ENCODE measurements at places on chromosomes 7 and 10. TPM values are rescaled to one million over a fixed set of nuclear protein-coding genes. Genes with fewer than 3 reads are reported as not detected.
A peak's percentile ranks its signal among the peaks of the same experiment; 100 is the strongest.

Gene ZWINT
- 1.8 TPM for total RNA-seq

- DNase-seq, result peak; percentile 80
These were observed 10.6 kb downstream of the ZYX start for GRCh38 chr7:143391462-143392404.

DNA sequence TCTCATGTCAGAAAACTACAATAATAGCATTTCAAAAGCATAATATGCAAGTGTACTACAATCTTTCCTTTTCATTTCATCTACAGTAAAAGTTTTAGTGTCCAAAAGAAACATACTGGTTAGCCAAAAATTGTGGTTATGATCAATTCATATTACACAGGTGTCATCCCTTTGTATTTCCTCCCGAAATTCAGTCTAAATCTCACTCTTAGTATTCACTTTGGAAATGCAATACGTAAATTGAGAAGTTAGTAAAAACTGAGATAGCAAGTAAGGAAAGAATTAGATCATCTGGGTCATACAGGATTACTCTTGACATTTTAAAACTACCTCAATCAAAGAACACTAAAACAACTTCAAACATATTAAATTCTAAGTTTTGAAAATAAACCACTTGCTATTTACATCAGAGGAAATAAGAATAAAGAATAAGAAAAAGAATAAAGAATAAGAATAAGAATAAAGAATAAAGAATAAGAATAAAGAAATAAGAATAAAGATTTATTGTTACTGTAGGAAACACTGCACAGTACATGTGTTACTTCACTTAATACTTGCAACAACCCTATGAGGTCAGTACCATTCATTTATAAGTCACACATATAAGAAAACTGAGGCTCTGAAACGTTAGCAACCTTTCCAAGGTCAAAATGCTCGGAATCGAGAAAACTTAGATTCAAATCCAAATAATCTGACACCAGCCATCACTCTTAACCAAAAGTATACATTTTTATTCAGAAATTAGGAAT is 10.5 kb downstream of the SNX13 start:
- DNase-seq, result no peak

- no peak for DNase-seq
These were observed 461.9 kb downstream of the KCNMA1 start for GRCh38 chr10:77175631-77176222.

Gene FAM25C
- not detected for total RNA-seq

Gene KIFBP
- 50.5 TPM for total RNA-seq

DNA sequence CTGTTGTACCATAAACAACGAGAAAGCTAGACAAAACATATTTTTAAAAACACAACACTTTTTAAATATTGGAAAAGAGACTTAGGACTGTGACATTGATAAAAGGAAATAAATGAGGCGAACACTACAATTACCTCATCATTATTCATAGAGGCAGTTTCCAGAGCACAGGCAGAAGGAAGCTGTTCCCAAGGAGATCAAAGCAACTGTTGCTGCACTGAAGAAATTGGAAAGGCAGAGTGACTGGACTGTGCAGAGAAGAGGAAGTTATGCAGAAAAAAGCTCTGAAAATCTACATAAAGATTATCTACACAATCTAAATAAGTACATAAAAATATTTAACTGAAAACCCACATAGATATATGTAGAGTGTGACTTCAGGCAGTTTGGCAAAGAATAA is 32.8 kb downstream of the MYO3A start:
- DNase-seq, result no peak

- DNase-seq, result peak; percentile 95
These were observed at the start of gene MRPS17 for GRCh38 chr7:55951637-55952351. TSS of gene MRPS17 (plus strand) at chr7:55951877. CDS start at chr7:55953196, 1,319 bp downstream.

Gene ASAH2B
- 4.8 TPM for total RNA-seq

Gene IL6
- total RNA-seq, result 1.2 TPM

GRCh38 chr7:455110-455928 is 64.3 kb downstream of the PDGFA start:
- DNase-seq, result peak; percentile 86

- no peak for DNase-seq
These were observed 532.5 kb downstream of the GRM8 start for GRCh38 chr7:126720232-126720631.

Gene C7orf57
- total RNA-seq, result not detected

- DNase-seq, result no peak
These were observed 646.4 kb downstream of the GRM8 start for GRCh38 chr7:126606331-126606730.

Gene NET1
- total RNA-seq, result 16.5 TPM

Gene STYXL1
- 21.9 TPM for total RNA-seq

Gene NUPR2
- total RNA-seq, result not detected

DNA sequence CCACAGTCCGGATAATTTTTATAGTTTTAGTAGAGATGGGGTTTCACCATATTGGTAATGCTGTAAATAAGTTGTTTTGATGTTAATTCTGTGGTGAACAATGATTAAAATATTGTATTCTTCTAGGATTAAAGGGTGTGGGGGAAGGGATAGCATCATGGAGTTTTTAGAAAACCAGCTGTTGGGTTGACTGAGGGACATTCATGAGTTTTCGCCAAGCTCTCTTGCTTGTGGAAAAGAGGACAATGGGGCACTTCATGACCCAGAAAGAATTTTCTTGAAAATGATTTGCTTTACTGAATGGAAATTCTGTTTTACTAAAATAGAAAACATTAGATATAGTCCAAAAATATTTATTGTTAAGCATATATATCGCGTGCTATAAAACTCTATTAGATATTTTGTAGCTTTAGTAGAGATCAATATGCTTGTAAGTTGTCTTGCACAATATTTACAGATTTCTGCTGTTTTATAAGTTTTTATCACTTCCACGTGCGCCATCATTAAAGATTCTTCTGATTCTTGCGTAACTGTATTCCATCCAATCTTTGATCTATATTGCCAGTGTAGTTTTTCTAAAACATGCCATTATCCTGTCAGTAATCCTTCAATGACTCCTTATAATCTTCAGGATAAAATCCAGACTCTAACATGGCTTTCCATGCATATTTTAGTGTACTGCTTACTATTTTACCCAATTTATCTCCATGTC is 41.8 kb downstream of the LCOR start:
- no peak for DNase-seq

GRCh38 chr10:49225218-49225876 is 37.2 kb upstream of the TMEM273 start:
- peak; percentile 49 for DNase-seq

- DNase-seq, result no peak
These were observed 505.5 kb downstream of the SDK1 start for GRCh38 chr7:3806516-3806915.

Gene UCMA
- total RNA-seq, result not detected

- DNase-seq, result no peak
These were observed 122.6 kb upstream of the PTER start for GRCh38 chr10:16314259-16314658.

- DNase-seq, result peak; percentile 85
These were observed 757 bp downstream of the EIF3A start for GRCh38 chr10:119079599-119080520.

DNA sequence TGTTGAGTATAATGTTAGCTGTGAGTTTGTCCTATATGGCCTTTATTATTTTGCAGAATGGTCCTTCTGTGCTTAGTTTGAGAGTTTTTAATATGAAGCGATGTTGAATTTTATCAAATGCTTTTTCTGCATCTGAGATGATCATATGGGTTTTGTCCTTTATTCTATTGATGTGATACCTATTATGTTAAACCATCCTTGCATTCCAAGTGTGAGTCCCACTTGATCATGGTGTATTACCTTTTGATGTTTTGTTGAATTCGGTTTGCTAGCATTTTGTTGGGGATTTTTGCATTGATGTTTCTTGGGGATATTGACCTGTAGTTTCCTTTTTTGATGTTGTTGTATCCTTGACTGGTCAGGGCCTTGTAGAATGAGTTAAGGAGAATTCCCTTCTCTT is 166.4 kb downstream of the MLLT10 start:
- DNase-seq, result no peak

Gene AOC1
- 0.17 TPM for total RNA-seq

DNA sequence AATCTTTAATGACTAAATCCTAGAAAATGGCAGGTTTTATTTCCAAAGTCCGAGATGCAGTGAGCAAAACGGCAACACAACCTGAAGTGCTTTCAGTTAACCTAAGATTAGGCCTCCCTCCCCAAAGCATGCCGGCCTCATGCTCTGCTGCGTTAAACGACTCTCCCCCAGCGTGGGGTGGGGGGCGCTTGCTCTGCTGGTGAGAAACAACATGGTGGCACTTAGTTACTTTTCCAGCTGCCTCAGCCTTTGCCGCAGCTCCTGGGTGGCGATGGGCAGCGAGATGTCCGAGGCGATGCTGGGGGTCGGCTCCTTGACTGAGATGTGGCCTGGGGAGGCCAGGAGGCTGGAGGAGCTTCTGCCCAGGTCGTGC is 36.7 kb upstream of the NCAPG2 start:
- DNase-seq, result no peak

DNA sequence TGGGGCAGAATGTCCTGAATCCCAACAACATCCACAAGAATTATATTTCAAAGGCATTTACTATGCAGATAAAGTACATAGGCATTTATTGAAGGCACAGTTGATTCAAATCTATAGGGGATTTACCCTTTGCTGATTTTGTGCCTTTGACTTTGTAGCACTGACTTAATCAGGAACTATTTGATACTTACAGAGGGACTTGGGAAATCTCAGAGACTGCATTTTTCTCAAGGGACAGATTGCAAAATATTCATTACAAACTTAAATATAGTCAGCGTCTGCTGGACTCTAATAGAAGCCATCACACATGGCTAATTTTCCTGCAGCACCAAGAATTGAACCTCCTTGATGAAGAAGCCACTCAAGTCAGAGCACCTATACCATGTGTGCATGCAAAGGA is 44.9 kb downstream of the FAS start:
- no peak for DNase-seq

DNA sequence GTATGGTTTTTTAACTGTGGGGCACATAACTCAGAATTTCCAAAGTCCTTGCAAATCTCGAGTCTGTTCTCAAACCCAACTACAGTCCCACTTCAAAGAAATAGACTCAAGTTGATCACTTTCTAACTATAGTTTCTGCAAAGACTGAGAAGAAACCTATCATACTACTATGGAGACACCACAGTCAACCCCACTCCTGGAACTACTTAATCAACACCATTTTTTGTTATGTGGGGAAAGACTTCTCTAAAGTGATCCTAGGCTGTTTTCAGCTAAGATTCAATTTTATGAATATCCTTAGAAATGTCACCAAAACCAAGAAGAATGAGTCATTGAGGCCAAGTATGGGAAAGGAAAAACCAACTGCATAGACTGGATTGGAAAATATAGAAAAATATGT is 198.8 kb downstream of the WDR11 start:
- DNase-seq, result no peak

DNA sequence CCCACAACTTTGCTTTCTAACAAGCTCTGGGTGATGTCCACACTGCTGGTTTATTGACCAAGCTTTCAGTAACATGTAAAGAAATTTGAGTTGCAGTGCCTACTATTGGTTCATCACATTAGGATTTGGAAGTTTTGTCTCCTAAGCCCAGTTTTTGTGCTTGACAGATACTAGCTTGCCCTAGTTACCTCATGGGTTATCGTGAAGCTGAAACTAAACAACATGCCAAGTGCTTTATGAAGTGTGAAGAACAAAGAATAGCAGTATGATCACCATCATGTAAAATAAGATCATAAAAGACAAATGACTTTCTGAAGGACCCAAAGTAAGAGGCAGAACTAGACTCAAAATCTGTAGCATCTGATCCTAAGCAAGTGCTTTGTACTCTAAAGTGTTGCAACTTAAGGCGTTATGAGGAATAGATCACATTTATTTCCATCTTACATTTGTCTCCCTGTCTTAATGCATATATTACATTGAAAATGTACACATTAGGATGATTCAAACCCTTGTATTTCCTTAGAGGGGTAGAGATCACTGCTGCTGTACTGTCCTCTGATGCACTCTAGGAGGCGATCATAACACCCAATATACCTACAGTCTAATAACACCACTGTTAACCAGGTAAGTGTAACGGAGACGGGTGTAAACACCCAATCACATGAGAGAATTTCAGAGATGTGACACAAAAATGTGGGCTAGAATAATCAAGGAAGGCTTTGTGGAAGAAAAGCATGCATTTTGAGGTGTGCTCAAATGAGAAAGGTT is 71.3 kb downstream of the NRCAM start:
- no peak for DNase-seq

DNA sequence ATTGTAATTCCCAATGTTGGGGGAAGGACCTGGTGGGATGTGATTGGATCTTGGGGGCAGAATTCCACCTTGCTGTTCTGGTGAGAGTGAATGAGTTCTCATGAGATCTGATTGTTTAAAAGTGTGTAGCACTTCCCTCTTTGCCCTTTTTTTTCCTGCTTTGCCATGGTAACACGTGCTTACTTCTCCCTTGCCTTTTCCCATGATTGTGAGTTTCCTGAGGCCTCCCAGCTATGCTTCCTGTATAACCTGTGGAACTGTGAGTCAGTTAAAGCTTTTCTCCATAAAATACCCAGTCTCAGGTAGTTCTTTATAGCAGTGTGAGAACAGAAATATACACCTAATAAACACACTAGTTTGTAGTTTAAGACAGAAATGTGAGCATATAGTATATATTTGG is 166.8 kb upstream of the MAGI2 start:
- DNase-seq, result no peak

Gene SAMD9
- 3.5 TPM for total RNA-seq

GRCh38 chr10:13327534-13327933 is 20.6 kb downstream of the SEPHS1 start:
- no peak for DNase-seq

GRCh38 chr7:15376600-15376999 is 185.2 kb downstream of the AGMO start:
- DNase-seq, result no peak

DNA sequence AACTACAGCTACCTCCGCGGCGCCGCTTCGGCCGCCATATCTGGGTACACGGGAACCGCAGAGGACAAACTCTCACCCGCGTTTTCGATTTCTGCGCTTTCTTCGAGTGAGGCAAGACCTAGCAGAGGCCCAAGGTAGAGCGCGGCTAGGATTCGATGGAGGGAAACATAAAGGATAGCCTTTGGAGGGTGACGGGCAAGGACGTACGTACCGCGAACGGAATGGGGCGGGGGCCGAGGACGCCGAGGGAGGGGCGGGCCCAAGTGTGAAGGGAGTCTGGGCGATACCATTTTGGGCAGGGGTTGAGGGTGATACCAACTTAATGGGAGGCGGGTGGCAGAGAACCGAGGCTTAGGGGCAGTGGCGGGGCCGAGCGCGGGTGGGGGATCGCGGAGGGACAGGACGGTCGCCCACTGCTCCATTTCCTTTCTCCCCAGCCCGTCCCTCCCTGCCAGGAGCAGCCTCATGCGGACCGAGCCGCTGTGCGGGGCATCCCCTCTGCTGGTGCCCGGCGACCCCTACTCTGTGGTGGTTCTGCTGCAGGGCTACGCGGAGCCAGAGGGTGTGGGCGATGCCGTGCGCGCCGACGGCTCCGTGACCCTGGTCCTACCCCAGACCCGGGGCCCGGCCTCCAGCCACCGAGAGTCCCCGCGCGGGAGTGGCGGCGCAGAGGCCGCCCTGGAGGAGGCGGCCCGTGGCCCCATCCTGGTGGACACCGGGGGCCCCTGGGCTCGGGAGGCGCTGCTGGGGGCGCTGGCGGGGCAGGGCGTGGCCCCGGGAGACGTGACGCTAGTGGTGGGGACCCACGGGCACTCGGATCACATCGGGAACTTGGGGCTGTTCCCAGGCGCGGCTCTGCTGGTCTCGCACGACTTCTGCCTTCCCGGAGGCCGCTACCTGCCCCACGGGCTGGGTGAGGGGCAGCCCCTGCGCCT is at the start of gene MBLAC1:
Gene MBLAC1 (plus strand): TSS at position 37 of the 935 bp plus-strand sequence. CDS start 429 bp downstream, at position 466.
- DNase-seq, result peak; percentile 88
